ENCODE measurements at places on chromosomes 6 and 20. TPM values are rescaled to one million over a fixed set of nuclear protein-coding genes. Genes with fewer than 3 reads are reported as not detected.

The ARFGAP1 gene
- 42.9 TPM for total RNA-seq

- no peak for DNase-seq
These were observed 15.3 kb downstream of the FARS2 start for GRCh38 chr6:5276581-5276980.

The NR2E1 gene
- total RNA-seq: not detected

The MCHR2 gene
- total RNA-seq: not detected

The BPIFB2 gene
- not detected for total RNA-seq

All from fibroblast of lung (primary cell).